ENCODE measurements at places on chromosomes 3 and 15. TPM values are rescaled to one million over a fixed set of nuclear protein-coding genes. Genes with fewer than 3 reads are reported as not detected.

- H3K4me1 ChIP-seq: no peaks in the 10 kb centered on the region
- no peak for DNase-seq
- H3K27me3 ChIP-seq: no peaks in the 10 kb centered on the region
- H3K4me3 ChIP-seq: no peak overlapping the region
- H3K36me3 ChIP-seq: no peaks in the 10 kb centered on the region
Measured at GRCh38 chr3:20648921-20649381, 462.9 kb upstream of the SGO1 start.

GRCh38 chr3:120741837-120742197 lies 499 bp downstream of the RABL3 start:
- H3K36me3 ChIP-seq: peaks cover 22% of the 10 kb centered on the region
- H3K4me1 ChIP-seq: peaks cover 33% of the 10 kb centered on the region
- H3K27ac ChIP-seq: peak overlapping the region; percentile 95
- DNase-seq: no peak
- no peaks in the 10 kb centered on the region for H3K27me3 ChIP-seq

GRCh38 chr3:192923731-192924130 lies 6.1 kb upstream of the MB21D2 start:
- no peaks in the 10 kb centered on the region for H3K36me3 ChIP-seq
- no peak overlapping the region for H3K27ac ChIP-seq
- no peak for DNase-seq
- H3K4me3 ChIP-seq: no peak overlapping the region

Gene IQCH
- 0.77 TPM for total RNA-seq
